ENCODE measurements at places on chromosomes 7 and 10.
A peak's percentile ranks its signal among the peaks of the same experiment; 100 is the strongest.

GRCh38 chr7:138008588-138009349 is 6.9 kb upstream of the CREB3L2 start:
- peak; percentile 84 for DNase-seq

DNA sequence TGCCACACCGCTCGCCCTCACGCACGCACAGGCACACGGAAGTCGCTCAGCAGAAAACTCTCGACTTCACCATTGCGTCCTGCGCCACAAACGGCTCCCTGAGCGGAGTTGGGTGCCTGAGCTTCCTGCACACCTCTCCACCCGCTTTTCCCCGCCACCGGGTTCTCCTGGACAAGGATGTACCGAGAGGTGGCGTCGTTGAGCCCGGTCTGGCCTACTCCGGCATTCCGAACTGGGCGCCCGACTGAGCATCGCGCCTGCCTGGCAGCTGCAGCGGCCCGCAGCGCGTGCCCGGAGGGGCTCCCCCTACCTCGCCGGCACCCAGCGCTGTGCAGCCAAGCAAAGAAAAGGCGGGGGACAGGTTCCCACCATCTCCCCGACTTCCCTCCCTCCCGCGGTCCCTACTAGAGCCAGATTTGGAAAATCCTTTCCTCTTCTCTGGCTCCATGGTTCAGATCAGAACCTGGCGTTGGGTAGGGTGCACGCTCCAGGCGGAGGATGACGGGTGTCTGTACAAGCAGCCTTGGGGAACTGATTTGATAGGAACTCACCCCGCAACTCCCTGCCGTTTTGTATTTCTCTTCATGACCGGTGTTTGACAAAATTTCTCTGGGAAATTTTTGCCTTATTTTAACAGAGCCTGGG is 1.7 kb downstream of the SORCS3 start:
- peak; percentile 21 for DNase-seq

- no peak for DNase-seq
These were observed 286.7 kb downstream of the FZD1 start for GRCh38 chr7:91550931-91551330.

- no peak for DNase-seq
These were observed 537.3 kb downstream of the TNS3 start for GRCh38 chr7:47044625-47045024.

DNA sequence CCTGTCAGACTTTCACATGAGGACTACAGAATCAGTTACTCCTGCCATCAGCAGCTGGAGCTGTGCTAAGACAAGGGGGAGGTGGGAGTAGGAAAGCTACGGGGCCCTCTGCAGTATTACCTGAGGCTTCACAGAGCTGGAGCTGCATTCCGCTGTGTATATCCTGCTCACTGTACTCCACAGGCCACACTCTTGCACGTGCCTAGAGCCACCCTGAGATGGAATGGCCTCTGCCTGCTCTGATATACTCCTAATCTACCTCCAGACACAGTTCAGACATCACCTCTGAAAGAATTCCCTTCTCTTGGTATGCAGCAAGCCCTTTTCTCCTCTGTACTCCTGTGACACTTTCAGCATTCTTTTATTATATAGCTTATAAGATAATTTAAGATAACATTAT is 34.8 kb downstream of the TRDMT1 start:
- no peak for DNase-seq

DNA sequence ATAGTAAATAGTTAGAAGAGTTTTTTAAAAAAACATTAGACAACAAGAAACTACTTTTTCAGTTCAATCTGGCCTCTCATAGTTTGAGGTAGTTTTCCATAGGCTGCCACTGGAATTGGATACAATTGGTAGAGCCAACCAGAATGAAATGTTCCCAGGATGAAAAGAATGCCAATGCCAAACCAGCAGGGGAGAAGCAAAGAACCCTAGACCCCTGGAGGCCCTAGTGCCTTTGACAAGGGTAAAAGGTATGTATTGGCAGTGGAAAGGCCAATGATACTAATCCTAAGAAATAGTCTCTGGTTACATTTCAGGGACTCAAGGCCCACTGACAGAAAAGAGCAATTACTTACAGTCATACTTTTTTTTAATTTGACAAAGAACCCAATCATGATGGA is 77.4 kb upstream of the SEM1 start:
- DNase-seq: no peak

DNA sequence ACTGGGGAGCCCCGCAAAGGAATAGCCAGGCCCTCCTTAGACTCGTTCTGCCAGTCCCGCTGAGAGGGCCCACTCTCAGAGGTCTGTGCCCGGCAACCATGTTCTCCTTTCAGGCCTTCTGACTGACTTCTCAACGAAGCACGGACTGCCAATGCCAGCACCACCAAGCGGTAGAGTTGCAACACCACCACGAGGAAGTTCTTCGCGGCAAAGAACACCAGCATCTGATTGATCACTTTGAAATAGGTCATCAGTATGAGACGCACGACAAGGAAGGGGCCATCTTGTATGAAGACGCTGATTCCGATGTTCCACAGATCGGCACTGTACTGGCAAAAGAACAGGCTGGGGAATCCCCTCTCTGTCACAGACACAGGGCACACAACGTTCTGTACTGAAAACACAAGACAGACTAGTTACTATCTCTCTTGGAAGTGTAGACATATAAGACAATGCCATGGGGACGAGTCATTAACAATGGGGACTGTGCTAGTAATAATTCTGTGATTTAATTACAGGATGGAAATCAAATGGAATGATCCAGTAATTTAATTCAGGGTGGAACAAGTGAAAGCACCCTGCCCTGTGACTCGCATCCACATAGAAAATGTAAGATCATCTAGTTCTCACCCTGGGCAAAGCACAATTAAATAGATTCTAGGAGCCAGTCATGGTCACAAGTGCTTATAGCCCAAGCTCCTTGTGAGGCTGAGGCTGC is 42.7 kb downstream of the TMEM26 start:
- DNase-seq: no peak

DNA sequence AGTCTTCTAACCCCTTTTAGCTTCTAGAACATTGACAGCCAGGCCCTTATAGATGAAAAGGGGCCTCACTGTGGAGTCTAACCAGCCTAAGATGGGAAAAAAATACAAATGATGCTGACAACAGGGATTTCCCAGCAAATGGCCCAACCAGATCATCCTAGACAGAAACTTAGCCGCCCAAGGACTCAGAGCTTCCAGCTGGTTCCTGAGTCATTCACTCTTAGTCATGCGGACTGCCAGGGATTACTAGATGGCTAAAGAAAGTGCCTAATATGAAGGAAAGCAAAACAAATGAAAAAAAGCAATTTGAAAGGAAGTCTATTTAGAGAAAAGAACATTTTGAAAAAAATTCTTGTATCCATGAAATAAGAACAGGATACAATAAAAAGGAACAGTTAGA is 23.7 kb downstream of the TSPAN14 start:
- no peak for DNase-seq
